ENCODE measurements at places on chromosomes 11 and 22.

GRCh38 chr11:114818382-114818781, 140.1 kb downstream of the NXPE2 start:
- no peak for DNase-seq

DNA sequence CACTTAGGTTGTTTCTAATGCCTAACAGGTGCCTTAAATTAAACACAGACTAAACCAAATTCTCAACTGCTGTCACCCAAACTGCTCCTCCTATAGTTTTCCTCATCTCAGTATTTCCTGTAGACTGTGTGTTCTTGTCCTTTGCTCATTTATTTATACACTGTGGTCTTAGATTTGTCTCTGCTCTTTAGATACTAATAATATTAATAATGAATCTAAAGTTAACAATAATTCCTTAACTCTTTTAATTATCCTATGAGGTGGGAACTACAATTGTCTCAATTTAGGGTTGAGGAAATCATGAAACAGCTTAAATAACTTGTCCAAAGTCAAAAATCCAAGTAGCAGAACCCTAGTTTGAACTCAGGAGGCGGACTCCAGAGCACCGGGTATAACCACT, 43.9 kb upstream of the YPEL1 start:
- DNase-seq, result no peak

DNA sequence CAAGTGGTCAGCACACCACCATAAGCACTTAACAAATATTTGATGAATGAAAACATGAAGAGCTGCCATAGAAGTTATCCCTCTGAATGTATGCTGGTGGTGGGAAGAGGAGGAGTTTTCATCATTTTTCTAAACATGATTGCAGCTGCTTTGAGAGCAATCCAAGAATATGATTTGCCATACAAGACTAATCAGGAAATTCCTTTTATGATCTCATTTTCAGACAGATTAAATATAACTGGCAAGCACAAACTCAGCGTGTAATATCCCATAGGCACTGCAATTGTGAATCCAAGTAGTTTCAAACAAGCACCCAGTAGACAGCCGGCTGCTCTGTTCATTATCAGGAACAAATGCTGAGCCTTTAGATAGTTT, 505.7 kb upstream of the LUZP2 start:
- no peak for DNase-seq

GRCh38 chr22:22666307-22667091, 22.1 kb downstream of the GGTLC2 start:
- no peak for DNase-seq

DNA sequence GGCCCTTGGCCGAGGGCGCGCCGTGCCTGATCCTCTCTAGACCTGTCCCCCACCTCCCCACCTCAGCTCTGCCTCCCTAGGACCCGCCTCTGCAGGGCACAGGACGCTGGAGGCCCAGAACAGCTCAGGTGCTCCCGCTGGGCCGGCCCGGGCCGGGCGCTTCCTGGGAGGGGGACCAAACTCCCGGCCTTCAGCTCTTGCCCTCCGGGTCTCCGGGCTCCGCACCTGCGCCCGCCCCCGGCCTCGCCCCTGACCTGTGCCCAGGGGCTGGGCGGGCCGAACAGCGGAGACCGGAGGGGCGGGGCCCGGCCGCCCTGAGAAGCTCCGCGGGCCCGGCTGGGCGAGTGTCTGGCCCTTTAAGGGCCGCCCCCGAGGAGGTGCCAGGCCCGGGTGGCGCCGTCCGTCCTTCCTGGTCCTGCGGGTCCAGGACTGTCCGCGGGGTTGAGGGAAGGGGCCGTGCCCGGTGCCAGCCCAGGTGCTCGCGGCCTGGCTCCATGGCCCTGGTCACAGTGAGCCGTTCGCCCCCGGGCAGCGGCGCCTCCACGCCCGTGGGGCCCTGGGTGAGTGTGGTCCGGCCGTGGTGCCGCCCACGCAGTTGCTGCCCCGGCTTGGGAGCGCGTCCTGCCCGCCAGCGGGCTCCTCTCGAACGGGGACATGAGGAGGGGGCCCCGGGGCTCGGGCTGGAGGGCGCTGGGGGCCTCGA, at the start of gene SSH3:
Gene SSH3 (plus strand): TSS at position 399 of the 703 bp plus-strand sequence. CDS start 96 bp downstream, at position 495.
- DNase-seq, result no peak

- DNase-seq, result peak; percentile 35
These were observed 7.9 kb downstream of the GRAP2 start for GRCh38 chr22:39908737-39909136.

DNA sequence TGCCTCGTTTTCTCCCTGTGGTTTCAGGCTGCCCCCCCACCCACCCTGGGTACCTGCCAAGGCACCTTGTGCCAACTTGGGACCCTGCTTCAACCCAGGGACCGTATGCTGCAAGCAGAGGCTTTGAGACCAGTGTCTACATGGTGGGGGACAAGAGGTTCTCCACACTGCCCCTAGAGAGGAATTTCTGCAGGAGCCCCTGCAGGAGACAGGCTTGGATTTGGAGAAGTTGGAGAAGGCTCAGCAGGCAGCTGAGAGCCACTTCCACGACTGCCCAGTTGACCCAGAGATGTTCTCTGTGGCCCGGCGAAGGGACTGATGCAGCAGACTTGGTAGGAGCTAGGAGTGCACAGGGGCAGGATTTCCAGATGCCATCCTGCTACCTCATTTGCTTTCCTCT, 20.1 kb upstream of the NNMT start:
- no peak for DNase-seq

DNA sequence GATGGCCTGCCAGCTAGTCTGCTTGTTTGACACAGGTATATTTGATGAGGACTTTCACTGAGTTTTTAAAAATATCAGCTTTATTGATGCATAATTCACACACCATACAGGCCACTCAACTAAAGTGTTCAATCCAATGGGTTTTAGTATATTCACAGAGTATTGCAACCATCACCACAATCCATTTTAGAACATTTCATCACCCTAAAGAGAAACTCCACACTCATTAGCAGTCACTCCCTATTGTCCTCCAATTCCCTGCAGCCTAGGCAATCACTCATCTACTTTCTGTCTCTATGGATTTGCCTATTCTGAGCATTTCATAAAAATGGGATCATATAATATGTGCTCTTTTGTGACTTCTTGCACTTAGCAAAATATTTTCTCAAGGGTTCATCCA, 397.9 kb upstream of the NARS2 start:
- no peak for DNase-seq

DNA sequence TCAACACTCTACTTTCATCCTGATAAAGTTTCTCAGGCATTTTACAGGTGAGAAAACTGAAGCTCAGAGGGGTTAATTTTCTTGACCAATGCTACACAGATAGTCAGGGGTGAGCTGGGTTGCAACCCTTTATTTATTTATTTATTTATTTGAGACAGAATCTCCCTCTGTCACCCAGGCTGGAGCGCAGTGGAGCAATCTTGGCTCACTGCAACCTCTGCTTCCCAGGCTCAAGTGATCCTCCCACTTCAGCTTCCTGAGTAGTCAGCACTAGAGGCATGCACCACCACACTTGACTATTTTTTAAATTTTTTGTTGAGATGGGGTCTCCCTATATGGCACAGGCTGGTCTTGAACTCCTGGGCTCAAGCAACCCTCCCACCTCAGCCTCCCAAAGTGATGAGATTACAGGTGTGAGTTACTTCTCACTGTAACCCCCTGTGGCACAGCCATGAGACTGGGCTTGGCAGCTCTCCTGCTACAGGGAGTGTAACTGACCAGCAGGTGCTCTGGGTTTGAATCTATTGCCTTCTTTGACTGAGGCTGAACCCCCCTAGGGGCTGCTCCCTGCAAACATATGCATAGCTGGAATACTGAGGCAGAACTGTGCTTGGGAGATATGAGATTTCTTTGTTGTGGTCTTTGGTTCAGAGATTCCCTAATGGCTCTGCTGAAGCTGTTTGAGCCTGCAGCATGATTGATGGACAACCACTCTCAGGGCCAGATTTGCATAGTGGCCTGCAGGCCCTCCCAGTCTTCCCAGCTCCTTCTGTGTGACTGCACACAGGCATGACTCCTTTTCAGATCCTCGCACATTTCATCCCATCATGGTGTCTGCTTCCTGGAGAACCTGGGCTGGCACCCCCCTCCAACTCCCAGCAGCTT, 6.1 kb downstream of the C11orf96 start:
- DNase-seq, result no peak

- no peak for DNase-seq
These were observed 390.6 kb downstream of the AASDHPPT start for GRCh38 chr11:106468086-106468485.

DNA sequence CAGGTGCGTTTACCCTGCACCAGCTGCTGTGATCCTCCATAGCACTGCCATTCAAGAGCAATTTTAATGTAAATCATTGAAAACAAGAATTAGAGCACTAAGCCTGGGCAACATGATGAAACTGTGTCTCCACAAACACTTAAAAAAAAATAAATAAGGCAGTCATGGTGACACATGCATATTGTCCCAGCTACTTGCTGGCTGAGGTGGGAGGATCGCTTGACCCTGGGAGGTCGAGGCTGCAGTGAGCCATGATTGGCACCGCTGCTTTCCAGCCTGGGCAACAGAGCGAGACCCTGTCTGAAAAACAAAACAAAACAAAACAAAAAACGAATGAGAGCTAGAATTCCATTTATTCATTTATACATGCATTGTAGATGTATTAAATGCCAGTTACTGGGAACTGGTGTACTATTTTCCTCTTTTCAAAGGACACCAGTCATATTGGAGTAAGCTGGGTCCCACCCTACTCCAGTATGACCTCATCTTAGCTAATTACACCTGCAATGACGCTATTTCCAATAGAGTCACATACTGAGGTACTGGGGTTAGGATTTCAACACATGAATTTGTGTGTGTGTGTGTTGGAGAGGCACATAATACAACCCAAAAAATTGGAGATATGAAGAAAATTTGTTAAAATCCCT, 101.9 kb downstream of the MICAL2 start:
- DNase-seq, result no peak

- DNase-seq, result no peak
These were observed 978 bp upstream of the CLDN5 start for GRCh38 chr22:19525116-19525660.

GRCh38 chr11:124872741-124873140, 7.5 kb downstream of the ROBO3 start:
- no peak for DNase-seq

DNA sequence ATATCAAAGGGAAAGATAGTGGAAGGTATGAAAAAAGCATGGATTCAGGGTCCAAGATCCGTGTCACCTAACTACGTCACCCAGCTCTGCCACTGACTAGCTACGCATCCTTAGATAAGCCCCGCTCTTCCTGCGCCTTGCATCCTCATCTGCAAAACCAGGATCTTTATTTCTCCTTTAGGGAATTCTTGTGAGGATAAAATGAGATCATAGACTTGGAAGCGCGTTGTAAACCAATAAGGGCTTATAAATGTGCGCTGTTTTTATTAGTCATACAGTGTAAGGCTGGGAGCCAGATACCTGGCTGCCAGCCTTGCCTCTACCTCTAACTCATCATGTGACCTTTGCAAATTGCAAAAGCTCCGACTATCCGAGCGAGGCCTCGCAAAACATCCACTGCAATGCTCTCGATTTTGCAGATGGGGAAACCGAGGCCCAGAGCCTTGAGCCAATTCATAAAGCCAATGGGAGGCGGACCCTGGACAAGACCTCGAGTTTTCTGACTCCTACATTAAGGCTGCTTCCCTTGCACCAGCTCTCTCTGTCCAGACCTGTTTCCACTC, 753 bp downstream of the PRPF19 start:
- no peak for DNase-seq

DNA sequence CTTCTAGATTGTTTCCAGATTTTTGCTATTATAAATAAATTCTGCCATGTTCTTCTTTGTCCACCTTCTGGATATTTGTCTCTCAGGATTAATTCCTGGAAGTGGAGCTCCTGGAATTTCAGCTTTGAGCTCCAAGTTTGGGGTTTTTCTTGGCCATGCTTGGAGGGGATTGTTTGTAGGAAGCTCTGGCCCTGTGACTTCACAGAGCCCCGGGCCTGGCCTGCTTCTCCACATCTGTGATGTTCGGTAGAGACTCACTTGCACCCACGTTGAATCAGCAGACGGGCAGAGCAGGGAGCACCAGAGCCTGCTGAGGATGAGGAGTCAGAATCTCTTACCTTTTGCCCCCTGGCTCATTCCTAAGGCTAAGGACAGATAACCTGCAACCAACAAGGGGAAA, 35.7 kb downstream of the LRRC32 start:
- no peak for DNase-seq

DNA sequence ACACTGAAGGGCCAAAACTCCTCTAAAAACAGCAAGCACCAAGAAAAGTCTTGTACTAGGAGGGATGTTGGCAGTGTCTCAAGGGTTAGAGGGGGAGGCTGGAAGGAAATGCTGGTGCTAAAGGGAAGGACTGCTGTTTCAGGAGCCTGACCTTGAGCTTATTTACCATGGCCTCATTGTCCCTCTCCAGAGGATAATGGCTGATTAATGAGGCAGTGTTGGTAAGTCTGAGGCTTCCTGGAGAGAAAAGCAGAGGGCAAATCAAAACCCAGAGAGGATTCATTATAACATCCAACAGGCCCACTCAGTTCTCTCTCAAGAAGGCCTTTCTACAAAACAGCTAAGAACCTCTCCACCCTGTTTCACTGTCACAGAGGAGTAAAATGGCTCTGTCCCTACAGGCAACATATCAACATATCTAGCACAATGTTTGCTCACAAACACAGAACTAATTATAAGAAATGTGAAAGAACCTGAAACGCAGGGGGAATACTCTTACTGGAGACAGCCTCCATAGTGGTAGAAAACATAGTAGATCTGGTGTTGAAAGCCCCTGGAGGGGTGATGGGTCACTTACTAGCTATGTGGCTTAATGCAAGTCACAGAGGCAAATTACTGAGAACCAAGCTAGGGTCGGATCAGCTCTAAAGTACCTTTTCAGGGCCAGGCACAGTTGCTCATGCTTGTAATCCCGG, 31.4 kb downstream of the NUMA1 start:
- no peak for DNase-seq

DNA sequence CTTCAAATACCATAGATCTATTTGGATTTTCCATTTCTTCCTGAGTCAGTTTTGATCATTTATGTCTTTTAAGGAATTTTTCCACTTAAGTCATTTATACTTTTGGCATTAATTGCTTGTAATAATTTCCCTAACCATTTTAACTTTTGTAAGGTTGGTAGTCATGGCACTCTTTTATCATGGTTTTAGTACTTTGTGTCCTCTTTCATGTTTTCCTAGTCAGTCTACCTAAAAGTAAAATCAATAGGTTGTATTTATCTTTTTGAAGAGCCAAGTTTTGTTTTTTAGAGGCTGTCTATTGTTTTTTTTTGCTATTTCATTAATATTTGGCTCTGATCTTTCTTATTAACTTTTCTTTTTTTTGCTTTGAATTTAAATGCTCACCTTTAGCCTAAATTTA, 45.5 kb upstream of the IGLL5 start:
- DNase-seq, result no peak

DNA sequence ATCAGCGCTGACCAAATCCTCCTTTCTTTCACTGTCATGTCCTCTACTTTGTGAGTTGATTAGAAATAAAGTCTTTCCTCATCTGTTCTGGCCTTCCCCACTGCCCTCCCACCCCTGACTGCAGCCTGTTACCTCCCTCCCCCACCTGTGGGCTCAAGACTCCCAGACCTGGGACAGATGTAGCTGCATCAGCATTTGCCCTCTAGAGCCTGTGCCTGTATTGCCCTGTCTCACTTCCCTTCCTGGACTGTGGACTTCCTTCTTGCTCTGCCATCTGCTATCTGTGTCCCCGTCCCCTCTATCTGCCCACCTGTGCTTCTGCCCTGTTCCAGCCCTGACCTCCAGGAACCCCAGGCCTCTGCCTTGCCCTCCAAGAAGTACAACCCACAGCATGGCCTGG, 122.5 kb downstream of the GALNT18 start:
- no peak for DNase-seq

- peak; percentile 55 for DNase-seq
These were observed 2.7 kb upstream of the SCUBE1 start for GRCh38 chr22:43345761-43346301.

GRCh38 chr22:20196094-20196842, 45.4 kb upstream of the CCDC188 start:
- DNase-seq, result no peak

- DNase-seq, result no peak
These were observed 39.0 kb downstream of the OTOG start for GRCh38 chr11:17585911-17586695.
